ENCODE measurements at places on chromosomes 2 and 18.

- DNase-seq: no peak
These were observed 39.4 kb upstream of the SH3BP4 start for GRCh38 chr2:234912437-234912836.

- no peak for DNase-seq
These were observed 55.3 kb upstream of the B3GNT2 start for GRCh38 chr2:62140426-62141141.

GRCh38 chr2:30181176-30181575 is 34.4 kb downstream of the YPEL5 start:
- DNase-seq: no peak

DNA sequence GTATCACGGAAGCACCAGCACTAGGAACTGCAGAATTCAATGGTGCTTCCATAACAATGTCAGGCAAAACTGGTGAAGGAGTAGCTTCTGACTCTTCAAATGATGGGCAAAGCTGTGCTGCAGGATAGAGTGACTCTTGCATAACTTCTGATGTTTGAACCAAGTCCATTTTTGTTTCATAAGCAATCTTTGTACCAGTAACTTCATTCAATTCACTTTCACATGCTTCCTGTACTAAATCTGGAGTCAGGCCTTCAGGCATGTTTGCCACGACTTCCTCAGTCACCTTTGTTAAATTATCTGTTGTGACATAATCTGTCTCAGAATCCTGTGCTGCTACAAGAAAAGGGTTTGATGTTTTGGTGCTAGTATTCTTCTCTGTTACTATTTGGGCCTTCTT is 24.0 kb downstream of the RTN4 start:
- DNase-seq: no peak

DNA sequence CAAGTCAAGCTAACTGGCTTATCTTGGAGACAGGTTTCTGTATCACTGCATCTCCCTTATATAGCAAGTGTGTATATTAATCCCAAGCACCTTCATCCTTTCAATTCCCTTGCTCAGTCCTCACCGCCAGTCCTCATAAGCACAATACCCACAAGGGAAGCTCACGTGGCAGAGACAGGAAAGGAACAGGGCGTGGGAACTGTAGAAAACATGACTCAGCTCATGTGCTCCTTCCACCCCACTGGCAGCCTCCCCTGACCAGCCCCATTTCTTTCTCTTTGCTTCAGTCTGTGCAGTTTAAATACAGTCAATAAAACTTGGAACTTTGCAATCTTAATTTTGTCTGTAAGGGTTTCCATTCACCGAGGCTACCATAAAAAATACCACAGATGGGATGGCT is 36.5 kb upstream of the CDH19 start:
- DNase-seq: peak; percentile 10

- DNase-seq: no peak
These were observed 74.9 kb upstream of the MYL1 start for GRCh38 chr2:210389856-210390255.

DNA sequence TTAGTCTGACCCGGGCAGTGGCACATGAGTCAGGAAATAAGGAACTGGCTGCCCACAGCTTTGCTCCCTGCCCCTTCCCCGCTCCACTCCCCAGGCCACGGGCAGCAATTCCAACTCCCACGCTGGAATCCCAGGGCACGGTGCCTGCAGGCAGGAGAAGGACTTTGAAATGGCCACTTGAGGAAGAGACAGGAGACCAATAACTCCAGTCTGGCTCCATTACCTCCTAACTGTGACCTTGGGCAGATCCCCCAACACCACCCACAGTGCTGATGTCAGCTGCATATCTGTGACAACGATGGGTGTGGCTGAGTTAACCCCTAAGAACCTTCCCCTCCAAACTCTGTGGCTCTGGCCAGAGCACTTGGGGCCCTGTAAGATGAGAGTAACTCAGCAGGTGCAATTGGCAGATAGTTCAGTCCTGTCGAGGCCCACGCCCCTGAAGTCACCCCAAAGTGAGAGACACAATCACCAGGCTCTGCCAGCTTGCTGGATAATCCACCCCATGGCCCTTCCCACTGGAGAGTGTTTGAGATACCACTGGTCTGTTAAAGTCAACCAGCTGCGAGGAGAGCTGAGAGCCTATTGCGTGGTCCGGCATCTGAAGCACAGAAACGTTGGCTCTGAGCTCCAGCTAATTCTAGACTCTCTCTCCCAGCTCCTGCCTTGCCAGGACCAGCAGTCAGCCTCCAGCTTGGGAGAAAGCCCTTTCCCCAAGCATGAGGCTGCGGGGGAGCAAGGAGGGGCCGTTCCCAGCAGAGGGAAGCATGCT is 175.2 kb downstream of the TNS1 start:
- DNase-seq: peak; percentile 47

DNA sequence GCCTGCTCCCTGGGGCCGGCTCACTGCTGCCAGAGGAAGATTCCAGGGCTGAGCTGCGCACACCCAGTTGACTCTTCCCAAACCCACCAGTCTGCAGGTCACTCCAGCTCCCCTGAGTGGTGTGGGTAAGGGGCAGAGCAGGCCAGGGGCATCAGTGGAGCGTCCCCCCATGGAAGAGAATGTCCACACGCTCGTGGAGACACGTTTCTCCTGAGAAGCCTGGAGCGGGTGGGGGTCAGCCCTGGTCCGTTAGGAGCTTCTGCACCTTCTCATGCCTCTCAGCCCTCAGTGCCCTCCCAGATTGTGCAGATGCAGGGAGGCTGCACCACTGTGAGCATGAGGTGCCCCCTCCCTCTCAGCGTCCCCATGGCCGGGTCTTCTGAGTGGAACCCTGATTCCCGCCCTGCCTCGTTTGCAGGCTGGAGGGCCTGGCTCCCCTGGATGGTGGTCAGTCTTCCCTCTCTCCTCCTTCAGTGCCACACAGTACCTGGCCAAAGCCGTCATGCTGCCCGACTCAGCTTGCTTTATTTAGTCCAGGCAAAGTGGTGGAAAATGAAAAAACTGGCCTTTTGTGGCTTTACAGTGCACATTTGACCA is 37.0 kb downstream of the TWIST2 start:
- DNase-seq: no peak

- no peak for DNase-seq
These were observed 346.1 kb upstream of the ID2 start for GRCh38 chr2:8335801-8336200.

GRCh38 chr2:43105586-43106558 is 120.5 kb downstream of the ZFP36L2 start:
- peak; percentile 82 for DNase-seq

GRCh38 chr2:44674473-44675284 is 266.8 kb upstream of the SIX3 start:
- DNase-seq: no peak

- DNase-seq: no peak
These were observed 28.6 kb downstream of the MDH1 start for GRCh38 chr2:63617366-63617765.

GRCh38 chr2:113376253-113376912 is 61.1 kb upstream of the ZNG1B start:
- no peak for DNase-seq

DNA sequence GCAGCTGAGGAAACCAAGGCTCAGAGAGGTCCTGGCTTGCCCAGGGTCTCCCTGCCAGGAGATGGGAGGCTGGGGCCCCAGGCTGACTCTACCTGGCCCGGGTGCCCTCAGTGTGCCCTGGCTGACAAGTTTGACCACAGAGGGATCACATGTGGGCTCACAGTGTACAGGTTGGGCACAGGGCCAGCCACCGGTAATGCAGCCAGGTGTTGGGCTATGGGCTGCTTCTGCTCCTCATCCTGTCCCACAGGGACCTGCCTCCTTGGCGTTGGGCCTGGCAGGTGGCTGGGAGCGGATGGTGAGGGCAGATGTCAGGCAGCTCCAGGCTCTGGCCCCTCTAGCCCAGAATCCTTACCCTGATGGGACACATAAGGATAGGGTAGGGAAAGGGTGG is 250.5 kb downstream of the LOXHD1 start:
- DNase-seq: no peak

- peak; percentile 93 for DNase-seq
These were observed 77.4 kb upstream of the NPAS2 start for GRCh38 chr2:100742277-100743254.

DNA sequence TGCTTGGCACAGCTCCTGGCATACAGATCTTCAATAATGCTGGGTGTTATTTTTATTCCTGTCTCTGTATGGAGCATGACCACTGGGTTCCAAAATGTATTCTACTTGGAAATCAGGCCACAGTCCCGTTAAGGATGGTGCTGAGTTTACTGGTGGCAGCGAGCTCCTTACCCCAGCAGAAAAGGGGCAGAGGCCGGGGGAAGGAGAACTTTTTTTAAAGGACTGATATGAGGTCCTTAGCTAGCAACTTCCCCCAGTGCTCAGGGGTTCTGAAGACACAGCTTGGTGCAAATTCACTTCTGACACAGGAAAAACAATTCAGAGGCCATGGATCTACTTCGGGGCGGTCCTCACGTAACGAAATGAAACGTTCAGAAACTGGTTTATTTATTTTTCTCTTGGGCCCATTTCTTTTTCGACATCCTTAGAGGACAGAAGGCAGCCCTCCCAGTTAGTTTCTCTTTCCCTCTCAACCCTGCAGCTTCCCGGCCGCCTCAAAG is 872 bp downstream of the RDH14 start:
- DNase-seq: peak; percentile 16

- no peak for DNase-seq
These were observed 33.4 kb upstream of the DYSF start for GRCh38 chr2:71419976-71420375.

- no peak for DNase-seq
These were observed 94.5 kb downstream of the SNTG2 start for GRCh38 chr2:1045109-1045508.

DNA sequence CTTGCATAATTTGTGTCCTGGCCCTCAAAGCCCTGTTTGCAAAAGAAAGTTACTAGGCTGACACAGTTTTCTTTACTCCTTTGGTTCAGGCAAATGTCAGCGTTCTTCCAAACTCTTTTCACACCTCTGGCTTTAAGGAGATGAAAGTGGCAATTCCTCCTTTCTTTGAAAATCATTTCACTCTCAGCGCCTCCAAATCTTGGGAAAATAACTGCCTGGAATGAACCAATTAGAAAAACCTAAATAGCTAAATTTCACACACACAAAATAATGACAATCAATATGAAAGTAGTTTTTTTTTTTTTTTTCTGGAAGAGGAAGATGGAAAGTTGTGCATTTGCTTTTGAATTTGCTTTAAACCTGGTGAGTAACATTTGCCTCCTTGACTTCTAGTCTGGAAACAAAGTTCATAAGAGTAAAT is 1.7 kb downstream of the MEIS1 start:
- no peak for DNase-seq

DNA sequence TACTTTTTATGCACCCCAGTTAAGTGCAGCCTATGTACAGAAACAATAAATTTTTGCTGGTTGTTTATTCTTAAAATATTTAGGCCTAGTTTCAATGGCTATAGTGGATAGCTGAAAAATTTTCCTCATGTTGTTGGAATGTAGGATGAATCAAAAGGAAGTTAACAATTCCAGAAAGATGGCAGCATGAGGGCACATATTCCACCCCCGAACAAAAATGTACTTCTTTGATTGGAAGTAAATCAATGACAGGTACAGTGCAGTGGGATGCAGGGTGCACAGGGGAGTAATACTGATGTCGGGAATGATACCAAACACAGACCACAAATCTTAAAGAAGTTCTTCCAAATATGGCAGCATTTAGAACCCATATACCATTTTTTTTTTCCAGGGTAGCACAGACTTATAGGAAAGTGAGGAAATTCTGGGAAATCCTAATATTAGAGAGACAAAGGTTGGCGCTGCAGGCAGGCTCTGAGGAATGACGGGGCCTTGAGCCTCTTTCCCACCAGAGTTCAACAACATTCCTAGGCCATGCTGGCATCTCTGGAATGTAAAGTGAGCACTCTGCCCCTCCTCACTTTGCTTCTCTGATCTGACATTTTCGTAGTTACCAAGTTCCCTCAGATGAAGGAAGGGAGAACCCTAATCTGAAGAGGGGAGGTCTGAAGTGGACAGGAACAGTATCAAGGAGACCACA is 36.6 kb upstream of the IKZF2 start:
- no peak for DNase-seq

- DNase-seq: no peak
These were observed 64.5 kb downstream of the RRM2 start for GRCh38 chr2:10186868-10187535.

DNA sequence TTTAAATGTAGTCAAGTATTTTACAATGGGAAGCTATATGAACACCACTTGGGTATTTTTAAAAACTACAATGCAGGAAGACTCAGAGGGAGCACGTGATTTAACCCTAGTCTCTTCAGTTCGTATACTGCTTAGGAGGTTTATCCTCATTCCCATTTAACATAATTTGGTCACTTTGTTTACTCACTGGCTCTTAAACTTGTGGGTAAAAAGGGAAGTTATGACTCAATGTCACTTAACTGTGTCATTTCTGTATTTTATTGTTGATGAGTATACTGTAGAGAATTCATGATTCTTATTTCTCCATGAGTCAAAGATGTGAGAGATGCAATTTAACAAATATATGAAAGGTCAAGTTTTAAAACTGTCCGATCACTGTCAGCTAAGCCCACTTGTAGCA is 48.2 kb downstream of the SLC66A3 start:
- DNase-seq: no peak

GRCh38 chr2:129888896-129889295 is 90.6 kb upstream of the RAB6C start:
- no peak for DNase-seq

- no peak for DNase-seq
These were observed 1122.7 kb upstream of the PIK3C3 start for GRCh38 chr18:40832362-40832761.

DNA sequence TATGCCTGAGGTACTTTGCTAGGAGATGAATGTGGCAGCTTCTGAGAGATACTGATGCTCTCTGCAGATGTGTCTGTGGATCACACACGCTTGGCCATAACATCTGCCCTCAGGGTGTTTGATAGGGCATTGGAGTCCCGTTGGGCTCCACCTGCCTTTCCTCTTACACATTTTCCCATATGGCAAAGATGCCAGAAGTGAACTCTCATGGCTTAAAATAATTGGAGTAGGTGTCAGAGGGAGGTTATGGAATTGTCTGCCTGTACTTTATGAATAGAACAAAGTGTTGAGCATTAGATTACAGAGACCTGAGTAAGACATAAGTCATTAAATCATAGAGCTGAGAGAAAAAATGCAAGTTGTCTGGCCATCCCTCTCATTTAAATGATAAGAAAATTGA is 75.3 kb upstream of the PNPT1 start:
- no peak for DNase-seq

All from muscle of back (tissue), 13 donors.